ENCODE measurements at places on chromosomes 1 and 21. TPM values are rescaled to one million over a fixed set of nuclear protein-coding genes. Genes with fewer than 3 reads are reported as not detected.

DNA sequence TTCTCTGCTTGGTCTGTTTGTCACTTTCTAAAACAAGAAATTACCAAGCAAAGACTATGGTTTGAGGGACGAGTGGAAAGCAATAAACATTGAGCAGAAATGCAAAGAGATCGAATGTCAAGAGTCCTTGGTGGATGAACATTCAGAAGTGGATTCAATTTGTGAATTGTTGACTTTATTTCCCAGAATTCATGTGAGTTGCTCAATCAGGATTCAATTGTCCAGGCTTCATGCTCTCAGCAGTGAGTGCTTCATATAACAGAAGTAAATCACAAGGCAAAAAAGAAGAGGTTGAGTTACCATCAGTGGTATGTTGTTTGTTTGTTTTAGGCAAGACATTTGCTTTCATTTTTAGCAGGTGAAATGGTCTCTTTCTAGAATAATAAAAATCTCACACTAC is 31.9 kb downstream of the NGF start:
- no peak for DNase-seq

DNA sequence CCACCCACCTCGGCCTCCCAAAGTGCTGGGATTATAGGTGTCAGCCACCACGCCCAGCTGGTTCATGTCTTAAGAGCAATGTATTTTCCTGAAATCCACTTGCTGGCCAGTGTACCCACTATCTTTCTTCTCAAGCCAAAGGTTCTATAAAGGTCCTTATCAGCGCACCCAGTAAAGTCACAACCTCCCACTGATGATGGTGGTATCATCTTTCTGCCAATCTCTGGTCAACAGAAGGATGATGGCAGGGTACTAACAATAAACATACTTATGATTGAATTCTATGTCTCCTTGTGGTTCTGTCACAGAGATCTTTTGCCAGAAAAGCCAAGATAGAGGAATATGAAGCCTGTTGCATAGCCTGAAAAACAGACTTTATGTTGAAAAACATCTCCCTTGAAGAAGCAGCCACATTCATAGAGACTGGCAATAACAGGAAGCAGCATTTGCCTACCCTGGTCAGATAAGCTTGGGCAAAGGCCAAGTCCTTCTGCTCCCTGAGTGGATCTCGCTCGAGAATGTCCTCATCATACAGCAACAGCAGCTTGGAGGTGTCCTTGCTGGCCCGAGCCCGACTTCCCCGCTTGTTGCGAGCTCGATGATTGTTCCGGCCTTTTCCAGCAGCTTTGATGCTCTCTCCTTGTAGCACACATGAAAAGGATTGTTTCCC is 73.0 kb downstream of the DAP3 start:
- DNase-seq, result no peak

DNA sequence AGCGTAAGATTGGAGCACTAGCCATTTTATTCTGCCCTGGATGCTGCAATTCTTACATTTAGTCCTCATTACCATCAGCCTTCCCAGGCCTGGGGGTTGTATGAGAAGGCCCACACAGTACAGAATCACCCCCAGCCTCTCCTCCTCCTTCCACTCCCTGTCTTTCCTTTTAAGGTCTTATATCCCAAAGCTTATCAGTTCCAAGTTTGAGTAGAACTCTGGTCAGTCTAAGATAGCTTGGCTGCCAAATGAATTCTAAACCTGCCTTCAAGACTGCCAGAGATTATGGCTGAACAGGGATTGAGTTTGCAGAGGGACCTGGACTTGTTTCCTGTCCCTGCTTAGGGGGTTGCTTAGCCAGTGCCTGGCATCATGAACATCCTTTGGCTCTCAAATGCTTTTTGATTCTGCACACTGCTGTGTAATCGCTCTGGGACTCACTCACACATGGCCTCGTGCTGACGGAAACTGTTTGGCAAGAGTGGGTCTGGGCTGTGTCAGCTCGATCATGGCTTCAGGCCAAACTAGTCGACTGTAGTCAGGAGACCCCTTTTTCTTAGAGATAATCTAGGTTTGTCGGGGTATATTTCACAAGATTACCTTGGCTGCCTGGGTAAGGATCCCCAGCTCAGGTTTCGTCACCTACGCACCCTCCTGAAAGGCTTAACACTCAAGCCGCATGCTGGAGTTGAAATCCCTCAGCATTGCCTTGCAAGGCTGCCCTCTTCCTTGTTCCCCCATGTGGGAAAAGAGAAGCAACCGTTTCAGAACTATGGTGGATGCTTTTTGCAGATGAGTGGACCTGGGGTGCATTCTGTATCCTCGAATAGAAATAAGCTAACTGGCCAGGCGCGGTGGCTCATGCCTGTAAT is 252.6 kb downstream of the NFIA start:
- peak; percentile 41 for DNase-seq

DNA sequence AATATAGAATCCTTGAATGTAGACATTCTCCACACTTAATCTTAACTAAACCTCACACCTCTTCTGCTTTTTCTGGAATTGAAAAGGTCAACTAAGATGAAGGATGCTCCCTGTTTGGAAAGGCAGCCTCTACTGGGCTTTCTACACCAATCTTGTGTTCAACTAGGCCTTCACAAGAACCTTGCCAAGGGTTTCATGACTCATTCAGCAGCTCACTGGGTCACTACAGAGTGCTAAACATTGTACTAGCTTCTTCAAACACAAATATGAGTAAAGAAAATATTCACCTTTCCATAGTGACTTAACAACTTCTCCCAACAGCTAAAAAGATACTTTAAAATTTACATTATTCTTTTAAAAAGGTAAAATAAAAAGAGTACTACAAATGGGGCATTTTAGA is 135.3 kb upstream of the PRMT6 start:
- DNase-seq, result no peak

DNA sequence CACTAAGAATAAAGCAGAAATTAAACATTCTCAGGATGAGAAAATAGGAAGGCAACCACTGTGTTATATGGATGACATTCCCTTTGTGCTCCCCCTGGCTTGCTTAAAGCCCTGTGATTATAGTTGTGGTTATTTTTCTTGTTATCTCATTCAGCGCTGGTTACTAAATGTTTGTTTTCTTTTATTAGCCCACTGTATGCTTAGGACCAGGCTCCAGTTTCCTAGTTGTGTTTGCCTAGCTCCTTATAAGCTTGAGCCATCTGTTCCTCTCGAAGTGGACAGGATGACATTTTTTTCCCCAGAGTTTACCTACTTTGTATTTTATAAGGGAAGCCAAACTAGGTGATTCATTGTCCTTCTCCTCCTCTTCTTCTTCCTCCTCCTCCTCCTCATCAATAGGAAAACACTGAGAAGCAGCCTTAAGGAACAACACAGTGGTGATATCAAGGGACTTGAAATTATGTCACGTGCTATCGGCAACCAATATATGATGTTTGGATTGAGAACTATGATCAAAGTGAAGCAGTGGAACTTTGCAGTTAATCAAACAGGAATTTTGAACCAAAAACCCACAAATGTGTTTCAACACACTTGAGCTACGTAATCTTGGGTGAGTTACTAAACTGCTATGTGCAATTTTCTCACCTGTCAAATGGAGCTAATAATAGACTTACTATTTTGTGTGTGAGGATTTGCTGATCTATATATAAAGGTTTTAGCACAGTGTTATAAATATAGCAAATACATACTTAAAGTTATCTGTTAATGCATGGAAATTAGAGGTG is 35.1 kb upstream of the RGS7 start:
- DNase-seq, result no peak

GRCh38 chr1:152461544-152461943 is 47.5 kb upstream of the CRNN start:
- DNase-seq, result no peak

DNA sequence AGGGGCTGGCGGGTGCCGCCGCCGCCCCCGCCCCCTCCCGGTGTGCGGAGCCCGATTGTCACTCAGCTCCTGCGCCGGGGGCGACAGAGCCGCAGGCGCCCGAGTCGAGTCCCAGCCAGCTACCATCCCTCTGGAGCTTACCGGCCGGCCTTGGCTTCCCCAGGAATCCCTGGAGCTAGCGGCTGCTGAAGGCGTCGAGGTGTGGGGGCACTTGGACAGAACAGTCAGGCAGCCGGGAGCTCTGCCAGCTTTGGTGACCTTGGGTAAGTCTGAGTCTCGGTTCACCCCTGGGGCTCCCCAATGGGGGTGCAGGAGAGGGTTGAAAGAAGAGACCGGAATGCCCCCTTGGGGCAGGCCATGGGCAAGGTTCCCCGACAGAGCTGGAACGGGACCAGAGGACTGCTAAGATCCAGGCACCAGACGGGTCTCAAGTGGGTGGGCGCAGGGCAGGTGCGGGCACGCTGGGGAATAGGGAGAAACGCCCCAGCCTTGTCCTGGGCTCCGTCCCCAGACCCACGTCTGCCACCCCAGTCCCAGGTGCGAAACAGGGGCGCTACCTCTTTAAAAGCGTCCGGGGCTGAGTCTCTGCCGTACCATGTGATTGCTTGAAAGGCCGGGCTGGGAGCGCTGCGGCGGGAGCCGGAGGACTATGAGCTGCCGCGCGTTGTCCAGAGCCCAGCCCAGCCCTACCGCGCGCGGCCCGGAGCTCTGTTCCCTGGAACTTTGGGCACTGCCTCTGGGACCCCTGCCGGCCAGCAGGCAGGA is at the start of gene ADORA1:
TSS of gene ADORA1 (plus strand) at position 61 of the 765 bp plus-strand sequence. CDS start 1,116 bp downstream, outside the sequence.
- DNase-seq, result peak; percentile 56

- DNase-seq, result no peak
Observed at GRCh38 chr1:160081261-160081936, at the start of gene KCNJ9. Gene KCNJ9 (plus strand): TSS chr1:160081538. CDS start chr1:160084031, 2,493 bp downstream.

DNA sequence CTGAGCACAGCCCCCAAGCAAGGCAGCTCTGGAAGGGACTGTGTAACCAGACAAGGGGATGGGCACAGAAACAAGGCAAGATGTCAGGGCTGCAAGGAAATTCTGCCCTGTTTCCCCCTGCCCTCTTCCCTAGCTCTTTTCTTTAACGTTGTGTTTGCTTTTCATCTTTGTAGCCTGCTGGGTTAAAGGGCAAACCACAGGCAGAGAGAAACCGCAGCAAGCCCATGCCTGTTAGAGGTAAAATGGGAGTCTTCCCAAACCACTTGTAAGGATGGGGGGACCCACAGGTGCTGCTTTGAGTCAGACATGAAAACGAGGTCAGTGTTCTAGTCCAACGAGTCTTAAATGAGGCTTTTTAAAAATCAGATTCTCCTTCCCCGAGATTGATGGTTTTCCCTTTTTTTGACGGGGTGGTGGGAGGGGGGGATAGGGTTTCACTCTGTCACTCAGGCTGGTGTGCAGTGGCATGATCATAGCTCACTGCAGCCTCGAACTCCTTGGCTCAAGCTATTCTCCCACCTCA is 13.3 kb downstream of the TGFBR3 start:
- DNase-seq, result no peak

The TSSK3 gene
- 8.5 TPM for total RNA-seq

The LCE5A gene
- not detected for total RNA-seq

The PRDM15 gene
- 6.0 TPM for total RNA-seq

The NES gene
- 32.9 TPM for total RNA-seq

The PLA2G2D gene
- total RNA-seq, result not detected

The RNU1-1 gene
- total RNA-seq, result 6,201 TPM

The USP48 gene
- total RNA-seq, result 68.6 TPM
